Stimulated activated naive B cell treated with anti-CD40 and anti-IgM and Interleukin-4, amounts not matched to agents 10 μg/mL and 1 μg/mL and 100 μg/mL, for 72 hours (primary cell): ENCODE measurements at places on chromosomes 2 and 18.

DNA sequence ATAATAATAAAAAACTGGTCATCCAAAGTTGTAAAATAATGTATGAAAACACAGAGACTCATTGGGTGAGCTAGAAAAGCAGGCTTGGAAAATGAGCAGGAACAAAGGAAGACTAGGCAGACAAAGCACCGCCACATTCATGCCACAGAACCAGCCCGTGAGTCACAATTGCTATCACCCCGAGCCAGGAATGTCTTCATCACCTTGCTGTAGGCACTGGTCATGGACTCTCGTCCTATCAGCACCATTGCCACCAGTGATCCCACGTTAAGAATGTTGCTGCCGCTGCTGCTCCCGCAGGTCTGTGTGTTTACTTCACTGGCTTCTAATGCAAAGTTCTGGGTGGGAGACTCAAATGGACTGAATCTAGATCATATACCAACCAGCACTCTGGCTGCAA is 417.9 kb downstream of the PID1 start:
- no peak for DNase-seq

GRCh38 chr2:20226152-20226545 is 1.2 kb upstream of the SDC1 start:
- no peak for DNase-seq

- no peak for DNase-seq
Measured at GRCh38 chr18:10264260-10264659, 190.2 kb upstream of the APCDD1 start.

GRCh38 chr2:105934467-105934866 is 189.8 kb downstream of the NCK2 start:
- DNase-seq = no peak

GRCh38 chr2:205079173-205079572 is 533.9 kb downstream of the PARD3B start:
- no peak for DNase-seq

GRCh38 chr2:188403676-188404075 is 112.0 kb downstream of the GULP1 start:
- no peak for DNase-seq

- DNase-seq = no peak
Measured at GRCh38 chr2:137966043-137966442, 1.8 kb downstream of the HNMT start.

- no peak for DNase-seq
Measured at GRCh38 chr2:9230881-9231280, 24.3 kb downstream of the ASAP2 start.

DNA sequence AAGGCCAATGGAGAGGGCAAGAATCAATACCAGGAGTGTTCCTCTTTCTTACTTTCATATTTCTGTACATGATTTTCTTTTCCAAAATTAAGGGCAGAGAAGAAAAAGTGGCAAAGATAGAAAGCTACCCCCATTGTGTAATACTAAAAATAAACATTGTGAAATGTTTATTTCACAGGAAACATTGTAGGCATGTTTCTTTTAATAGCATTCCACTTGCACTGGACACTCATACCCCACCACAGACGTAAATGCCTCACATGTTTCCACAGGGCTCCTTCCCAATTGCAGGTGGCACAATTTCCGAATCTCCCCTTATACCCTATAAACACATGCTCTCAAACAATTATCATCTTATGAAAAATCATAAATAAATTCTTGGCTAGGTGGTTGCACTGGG is 645.1 kb upstream of the SETBP1 start:
- DNase-seq = no peak

GRCh38 chr2:72954376-72955227 is 37.3 kb downstream of the EMX1 start:
- no peak for DNase-seq

DNA sequence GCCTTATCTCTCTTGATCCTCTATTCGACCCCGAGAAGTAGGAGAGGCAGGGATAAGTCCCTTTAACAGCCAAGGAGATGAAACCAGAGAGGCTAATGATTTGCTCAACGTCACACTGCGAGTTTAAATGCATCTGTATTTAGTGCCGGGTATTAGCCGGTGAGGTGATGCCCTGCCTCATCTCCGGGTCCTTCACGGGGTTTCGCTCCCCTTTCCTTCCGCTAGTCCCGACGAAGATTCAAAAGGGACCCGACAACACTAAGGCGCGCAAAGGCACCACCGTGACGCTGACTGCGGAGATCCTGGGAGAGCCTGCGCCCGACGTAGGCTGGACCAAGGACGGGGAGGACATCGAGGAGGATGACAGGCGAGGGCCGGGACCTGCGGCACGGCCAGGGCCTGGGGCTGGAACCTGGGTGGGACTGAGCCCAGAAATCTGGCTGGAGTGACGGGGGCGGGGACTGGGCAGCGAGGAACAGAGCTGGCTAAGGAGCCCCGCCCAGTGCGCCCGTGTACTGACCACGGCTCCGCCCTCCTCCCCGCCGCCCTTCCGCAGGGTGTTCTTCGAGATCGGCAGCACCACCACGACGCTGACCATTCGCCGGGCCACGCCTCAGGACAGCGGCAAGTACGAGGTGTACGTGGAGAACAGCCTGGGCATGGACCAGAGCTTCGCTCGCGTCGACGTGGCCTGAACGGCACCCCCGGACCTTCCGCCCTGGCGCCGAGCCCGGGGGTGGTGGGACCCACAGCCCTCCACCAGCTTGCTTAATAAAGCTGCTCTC is 1.0 kb upstream of the GMPPA start:
- no peak for DNase-seq

- DNase-seq = peak; percentile 47
Measured at GRCh38 chr2:241064008-241064801, 37.9 kb downstream of the MTERF4 start.

GRCh38 chr2:144747571-144747970 is 227.7 kb upstream of the ZEB2 start:
- no peak for DNase-seq

- no peak for DNase-seq
Measured at GRCh38 chr2:189178054-189178453, 1.5 kb downstream of the COL5A2 start.

DNA sequence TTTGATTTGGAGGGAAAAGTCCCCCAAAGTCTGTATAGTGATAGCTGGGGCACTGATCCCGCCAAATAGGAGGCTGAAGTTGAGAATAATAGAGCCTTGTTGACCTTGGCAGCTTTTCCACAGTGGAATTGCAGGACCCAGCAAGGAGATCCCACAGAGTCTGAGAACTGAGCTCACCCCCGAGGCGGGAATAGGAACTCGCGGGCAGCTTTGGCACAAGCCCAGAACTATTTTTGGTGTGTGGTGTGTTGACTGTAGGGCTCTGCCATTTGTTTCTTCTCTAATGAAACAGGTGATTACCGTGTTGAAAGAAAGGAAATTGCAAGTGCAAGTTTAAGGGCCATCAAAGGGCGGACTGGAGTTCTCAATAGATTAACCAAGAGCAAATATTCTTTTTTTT is 34.0 kb downstream of the SH3RF3 start:
- no peak for DNase-seq

GRCh38 chr2:133424876-133425275 is 143.4 kb downstream of the NCKAP5 start:
- no peak for DNase-seq

DNA sequence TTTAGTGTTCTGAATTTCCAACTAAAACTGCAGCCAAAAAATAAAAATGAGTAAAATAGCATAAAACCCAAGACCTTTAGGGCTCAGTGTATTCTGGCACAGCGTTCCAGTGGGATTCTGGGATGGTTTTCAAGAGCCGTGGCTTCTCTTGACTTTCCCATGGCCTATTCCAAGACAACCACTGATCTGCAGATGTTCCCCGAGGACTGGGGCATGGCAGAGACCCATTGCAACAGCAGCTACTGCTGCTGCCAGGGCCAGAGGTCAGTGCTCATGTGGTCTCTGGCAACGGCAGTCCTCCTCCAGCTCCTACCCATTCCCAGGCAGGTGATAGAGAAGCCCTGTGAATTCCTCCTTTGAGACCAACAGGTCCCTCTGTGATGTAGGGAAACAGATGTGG is 26.8 kb downstream of the TNP1 start:
- DNase-seq = no peak

- no peak for DNase-seq
Measured at GRCh38 chr2:241036964-241037421, 38.6 kb downstream of the SNED1 start.

- DNase-seq = no peak
Measured at GRCh38 chr2:222693837-222694236, 22.4 kb downstream of the MOGAT1 start.

DNA sequence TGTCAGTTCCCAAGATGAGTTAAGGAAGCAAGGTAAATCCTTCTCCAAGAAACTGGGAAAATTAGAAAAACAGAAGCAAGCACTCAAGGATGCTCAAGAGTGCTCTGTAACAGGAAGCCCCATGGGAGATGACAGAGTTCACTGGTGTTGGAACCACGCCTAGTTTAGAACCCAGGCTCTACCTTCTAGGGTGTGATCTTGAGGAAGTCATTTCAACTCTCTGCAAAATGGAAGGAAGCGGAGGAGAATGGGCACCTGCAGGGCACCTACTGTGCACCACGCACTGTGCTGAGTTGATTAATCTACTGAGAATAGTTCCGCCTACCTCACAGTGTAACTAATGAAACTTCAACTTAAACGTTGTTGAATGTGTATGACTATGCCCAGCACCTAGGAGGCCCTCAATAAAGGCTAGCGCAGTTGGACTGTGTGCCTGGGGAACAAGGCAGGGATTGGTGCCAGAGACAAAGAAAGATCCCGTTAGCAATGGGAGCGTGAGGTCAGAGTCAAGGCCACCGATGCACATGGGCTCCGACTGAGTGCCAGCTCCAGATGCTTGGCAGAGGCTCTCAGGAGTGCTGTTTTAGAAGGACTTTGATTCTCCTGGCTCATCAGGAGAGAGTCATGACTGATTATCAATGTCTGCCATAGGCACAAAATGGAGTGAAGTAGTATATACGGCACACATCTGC is 93.7 kb downstream of the MAPK4 start:
- no peak for DNase-seq

DNA sequence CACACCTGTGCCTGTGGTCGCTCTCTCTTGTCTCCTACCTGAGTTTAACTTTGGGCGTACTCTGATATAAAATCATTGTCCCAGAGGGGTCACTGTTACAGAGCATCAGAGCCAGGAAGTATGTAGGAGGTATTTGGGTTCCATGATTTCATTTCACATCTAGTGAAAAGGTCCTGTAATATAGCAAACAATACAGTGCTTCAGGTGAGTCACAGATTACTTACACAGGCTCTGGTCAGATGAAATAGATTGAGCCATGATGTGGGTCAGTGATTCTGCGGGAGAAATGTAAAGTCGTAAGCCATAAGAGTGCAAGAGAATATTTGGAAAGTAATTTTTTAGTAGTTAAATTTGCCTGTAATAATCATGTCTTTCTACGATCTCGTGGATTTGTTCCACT is 70.2 kb downstream of the SOCS6 start:
- no peak for DNase-seq

DNA sequence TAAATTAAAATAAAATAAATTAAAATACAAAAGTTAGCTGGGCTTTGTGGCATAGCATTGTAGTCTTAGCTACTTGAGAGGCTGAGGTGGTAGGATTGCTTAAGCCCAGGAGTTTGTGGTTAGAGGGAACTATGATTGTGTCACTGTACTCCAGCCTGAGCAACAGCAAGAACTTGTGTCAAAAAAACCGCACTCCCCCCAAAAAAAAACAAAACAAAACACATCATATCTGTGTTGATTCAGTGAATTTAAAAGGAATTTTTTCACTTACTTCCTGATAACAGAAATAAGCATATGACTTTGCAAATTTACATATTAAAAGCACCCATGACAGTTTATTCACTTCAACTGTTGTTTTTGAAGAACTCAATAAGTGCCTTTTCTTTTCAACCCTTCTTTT is 68.1 kb upstream of the PELI1 start:
- no peak for DNase-seq

GRCh38 chr2:66919286-66919685 is 477.8 kb upstream of the ETAA1 start:
- DNase-seq = no peak

GRCh38 chr2:64629329-64629781 is 24.4 kb downstream of the SERTAD2 start:
- DNase-seq = no peak

DNA sequence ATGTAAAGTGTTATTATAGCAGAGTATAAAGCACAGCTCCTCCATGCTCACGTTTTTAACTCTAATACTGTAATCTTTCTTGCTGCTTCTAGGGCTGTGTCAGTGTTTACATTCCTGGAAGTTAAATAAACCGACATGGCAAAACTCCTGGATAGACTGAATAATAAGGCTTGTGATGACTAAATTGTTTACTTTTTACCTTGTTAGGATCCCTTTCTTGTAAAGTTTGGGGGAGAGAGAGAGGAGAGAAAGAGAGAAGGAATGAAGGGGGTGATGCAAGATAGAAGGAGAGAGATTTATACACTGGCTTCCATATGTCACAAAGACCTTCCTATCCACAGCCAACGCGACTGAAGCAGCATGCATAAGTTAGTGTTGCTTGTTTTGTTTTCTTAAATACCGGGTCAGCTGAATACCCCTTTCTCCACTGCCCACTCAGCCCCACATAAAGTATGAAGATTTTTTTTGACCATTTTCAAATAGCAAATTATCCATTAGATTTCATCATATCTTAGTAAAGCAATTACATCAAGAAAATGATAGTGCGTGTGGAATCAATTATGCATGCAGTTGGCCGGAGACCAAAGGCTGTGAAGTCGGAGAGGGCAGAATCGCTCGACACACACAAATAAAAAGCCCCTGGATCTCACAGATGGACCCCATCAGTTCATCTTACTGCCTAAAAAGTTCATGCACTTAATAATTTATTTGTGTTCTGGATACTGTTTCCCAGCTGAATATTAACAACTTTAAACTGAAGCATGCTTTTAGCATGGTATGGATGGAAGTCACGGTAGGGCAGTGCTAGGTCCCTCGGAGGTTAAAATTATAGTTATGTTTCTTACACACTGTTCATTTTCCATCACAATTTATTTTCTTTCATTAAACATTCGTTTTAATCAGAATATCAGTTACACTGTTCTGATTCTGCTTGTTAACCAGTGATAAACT is 20.1 kb downstream of the BCL11A start:
- DNase-seq = no peak

DNA sequence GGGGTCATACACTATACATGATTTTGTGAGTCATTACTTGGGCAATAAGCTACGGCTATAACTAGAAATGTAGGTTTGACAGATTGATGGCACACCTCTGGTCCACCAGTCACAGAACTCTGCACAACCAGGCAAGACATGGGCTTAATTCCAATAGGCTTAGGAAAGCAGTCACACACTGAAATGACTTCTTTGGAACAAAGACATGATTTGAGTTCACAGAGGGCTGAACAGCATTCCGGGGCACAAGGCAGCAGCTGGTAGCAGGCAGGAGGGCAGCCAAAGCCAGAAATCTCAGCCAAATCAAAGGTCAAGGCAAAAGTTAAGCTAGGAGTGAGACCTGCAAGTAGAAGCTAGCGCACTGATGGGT is 27.4 kb downstream of the FABP1 start:
- no peak for DNase-seq

- no peak for DNase-seq
Measured at GRCh38 chr18:2536493-2536892, 34.8 kb downstream of the METTL4 start.

GRCh38 chr2:129164220-129164949 is 815.1 kb upstream of the RAB6C start:
- DNase-seq = no peak
